ENCODE measurements at places on chromosomes 12 and 14.

DNA sequence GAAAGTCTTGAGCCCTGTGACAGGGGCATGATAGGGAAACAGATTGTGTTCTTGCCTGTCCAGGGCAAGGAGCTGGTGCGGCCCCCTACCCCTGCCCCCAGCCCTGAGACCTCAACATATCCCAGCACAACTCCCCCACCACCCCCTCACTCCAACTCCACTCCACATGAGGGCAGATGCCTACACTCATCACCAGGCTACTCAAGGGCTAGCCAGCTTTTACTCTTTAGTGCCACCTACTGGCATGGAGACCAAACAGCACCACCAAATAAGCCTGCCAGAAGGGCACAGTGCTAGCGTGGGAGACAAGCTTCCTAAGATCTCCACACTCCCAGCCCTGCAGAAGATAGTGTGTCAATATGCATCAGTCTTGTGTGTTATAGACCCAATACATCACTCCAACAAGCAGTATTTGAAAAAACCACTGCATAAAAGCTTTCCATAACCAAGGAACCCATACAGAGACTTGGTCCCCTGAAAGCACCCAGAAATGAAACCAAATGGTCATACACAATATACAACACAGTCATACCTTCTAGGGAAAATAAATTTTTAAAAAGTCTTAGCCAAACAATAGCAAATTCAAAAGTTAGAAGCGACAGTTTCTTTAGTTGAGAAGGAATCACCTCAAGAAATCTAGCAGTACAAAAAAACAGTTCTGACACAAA lies 154.4 kb downstream of the KCNK10 start:
- DNase-seq: peak; percentile 41

- no peak for DNase-seq
Measured at GRCh38 chr12:130838284-130838950, 633 bp downstream of the STX2 start.

DNA sequence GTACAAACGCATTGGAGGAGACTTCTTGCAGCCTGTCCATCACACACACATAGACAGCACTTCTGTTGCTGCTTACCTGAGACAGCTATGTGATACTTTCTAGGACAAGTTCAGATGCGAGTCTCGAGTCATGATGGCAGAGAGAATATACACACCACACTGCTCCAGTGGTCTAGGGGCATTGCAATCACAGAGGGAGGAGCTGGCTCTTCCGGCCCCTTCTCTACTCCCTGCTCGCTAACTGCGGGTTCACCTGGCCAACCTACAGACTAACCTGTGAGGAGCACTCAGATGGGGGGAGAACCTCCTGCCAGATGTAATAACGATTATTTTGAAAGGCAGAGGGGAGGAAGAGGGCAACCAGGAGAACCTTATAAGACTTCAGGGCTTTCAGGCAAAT lies 30.7 kb downstream of the EMP1 start:
- no peak for DNase-seq

- no peak for DNase-seq
Measured at GRCh38 chr14:61585598-61586543, 109.4 kb upstream of the HIF1A start.

DNA sequence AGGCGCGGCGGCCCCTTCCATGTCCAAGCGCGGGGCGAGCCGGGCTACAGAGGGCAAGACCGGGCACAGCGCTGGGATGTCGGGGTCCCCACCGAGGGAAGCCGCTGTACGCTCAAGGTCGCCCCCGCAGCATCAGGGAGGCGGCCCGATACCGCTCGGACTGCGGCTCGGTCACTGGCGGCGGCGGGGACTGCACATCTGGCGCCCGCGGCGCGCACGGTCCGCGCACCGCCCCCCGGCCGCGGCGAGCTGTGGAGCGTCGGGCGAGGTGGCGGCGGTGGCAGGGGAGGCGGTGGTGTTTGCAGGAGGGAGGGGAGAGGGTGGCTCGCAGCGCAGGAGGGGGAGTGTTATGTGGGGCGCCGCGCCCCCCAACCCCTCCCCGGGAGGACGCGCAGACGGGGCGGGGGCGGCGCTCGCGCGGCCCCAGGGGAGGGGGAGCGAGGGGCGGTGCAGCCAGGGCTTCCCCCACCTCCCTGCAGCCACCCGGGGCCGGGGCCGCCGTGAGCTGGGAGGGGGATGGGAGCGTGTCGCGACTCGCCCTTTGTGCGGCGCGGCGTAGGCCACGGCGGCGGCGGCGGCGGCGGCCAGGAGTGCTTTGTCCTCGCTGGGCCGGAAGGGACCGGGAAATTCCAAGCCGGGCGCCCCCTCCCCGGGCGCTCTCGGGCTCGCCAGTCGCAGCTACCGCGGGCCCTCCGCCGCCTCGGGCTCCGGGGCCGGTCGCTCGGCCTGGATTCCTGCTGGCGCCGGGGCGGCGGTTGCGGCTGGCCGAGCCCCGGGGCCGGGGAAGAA lies at the start of gene NUAK1:
NUAK1 (minus strand) TSS at position 322 of the 789 bp plus-strand sequence; CDS start at position 21, 301 bp downstream.
- DNase-seq: peak; percentile 3

- no peak for DNase-seq
Measured at GRCh38 chr14:61064856-61065255, 83.8 kb downstream of the SLC38A6 start.

GRCh38 chr12:43063650-43064049 lies 474.1 kb upstream of the PRICKLE1 start:
- no peak for DNase-seq

DNA sequence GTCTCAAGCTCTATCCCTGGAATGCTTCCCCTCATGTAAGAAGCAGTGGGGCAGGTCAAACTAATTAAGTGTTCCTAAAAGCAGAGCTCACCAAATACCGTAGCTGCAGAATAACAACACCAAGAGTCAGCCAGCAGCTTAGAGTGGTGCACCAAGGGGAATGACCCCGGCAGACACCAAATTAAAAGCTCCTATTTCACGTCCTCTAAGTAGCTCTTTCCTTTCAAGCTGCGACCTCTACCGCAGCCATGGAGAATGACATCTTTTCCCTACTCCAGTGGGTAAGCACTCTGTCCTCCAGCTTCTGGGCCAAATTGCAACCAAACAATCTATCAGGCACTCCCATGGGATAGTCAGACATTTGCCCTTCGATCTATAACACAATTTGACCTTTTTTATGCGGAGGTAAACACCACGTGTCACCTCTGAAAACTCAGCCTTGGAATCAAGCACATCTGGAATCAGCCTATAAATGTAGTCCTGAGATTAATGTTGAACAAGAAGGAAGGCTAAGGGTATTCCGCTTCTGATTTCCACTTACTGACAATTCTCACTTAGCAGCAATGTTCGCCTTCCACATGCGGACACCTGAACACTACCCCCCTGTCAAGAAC lies 67.6 kb upstream of the CDKN3 start:
- no peak for DNase-seq

GRCh38 chr12:63752283-63752682 lies 27.4 kb upstream of the RXYLT1 start:
- DNase-seq: no peak

DNA sequence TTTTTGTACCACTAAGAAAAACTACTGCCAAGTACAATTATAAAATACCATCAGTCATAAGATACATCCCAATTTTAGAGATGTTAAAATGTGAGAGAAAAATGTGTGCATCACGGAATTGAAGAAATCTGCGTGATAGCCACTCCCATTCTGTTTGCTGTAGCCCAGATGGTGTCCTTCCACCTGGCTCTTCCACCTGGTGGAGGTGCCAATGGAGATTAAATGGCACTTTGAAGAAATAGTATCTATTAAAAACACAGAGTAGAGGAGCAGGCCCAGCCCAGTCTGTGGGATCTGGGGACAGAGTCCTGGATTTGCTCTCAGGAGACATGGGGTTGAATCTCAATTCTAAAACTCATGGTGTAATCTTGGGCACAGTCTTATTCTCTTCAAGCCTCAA lies 35.5 kb downstream of the TSPAN11 start:
- DNase-seq: no peak

DNA sequence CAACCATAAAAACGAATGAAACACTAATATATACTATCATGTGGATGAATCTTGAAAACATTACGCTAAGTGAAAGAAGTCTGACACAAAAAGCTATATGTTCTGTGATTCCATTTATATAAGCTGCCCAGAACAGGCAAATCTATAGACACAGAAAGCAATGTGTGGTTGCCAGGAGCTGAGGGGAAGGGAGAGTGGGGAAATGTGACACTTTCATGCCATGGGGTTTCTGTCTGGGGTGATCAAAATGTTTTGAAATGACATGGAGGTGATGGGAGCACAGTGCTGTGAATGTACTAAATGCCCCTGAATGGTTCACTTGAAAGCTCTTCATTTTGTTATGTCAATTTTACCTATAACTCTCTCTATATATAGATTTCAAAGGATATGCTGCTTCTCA lies 30.1 kb downstream of the ATG14 start:
- no peak for DNase-seq

- no peak for DNase-seq
Measured at GRCh38 chr12:109777544-109777943, 55.7 kb downstream of the TRPV4 start.

GRCh38 chr12:114687802-114688201 lies 3.8 kb upstream of the TBX3 start:
- no peak for DNase-seq

Measured in stimulated activated CD4-positive, alpha-beta T cell treated with anti-CD3 and anti-CD28 coated beads, Interleukin-12 subunit alpha, Interleukin-12 subunit beta, amount 100 ng/mL, for 4 hours (primary cell).